Calu3 (cell line): ENCODE measurements at places on chromosomes 1 and 21.

DNA sequence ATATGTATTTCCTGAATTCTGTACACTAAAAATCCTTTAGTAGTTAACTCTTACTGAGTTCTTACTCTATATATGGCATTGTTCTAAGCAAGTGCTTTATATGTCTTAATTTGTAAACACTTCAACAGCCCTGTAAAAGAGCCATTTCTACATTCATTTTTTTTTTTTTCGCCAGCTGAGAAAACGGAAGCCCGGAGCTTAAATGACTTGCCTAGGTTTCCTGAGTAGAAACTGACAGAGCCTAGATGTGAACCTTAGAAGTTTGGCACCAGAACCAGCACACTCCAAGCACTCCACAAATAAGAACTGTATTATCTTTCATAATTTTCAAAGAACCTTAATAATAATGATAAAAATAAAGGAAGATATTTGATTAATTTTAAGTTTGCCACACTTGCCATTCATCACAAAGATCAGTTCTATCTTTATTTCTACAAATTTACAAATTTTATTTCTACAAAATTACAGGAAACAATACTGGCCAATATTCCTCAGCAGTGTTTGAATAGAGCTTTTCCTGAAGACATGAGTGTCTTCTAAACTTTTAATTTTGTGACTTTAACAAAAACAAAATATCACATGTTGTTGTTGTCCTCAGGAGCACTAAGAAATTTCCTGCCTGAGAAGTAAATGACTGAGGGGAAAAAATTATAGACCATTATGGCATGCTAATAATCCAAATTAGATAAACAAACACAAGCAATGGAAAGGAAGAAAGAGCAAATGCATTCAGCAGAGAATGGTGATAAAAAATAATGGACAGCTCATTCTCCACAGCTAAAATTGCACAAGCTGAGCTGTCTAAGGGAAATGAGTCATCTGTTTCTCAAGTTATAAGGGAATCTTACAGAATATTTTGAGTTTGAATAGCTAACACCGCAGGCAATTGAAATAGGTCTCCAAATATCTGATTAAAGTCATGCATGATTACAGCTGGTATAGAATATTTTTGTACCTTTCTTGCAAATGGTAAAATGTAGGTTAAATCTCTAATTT, 71.2 kb downstream of the DPYD start:
- DNase-seq: no peak

GRCh38 chr1:183315991-183316758, 102.0 kb downstream of the NMNAT2 start:
- DNase-seq: no peak

- no peak for DNase-seq
Measured at GRCh38 chr21:29230551-29231261, 68.0 kb upstream of the BACH1 start.

GRCh38 chr1:29541631-29542030, 305.3 kb downstream of the PTPRU start:
- no peak for DNase-seq

- DNase-seq: no peak
Measured at GRCh38 chr1:239725933-239726332, 339.6 kb downstream of the CHRM3 start.
